ENCODE measurements at places on chromosomes 1 and 21.
A peak's percentile ranks its signal among the peaks of the same experiment; 100 is the strongest.

DNA sequence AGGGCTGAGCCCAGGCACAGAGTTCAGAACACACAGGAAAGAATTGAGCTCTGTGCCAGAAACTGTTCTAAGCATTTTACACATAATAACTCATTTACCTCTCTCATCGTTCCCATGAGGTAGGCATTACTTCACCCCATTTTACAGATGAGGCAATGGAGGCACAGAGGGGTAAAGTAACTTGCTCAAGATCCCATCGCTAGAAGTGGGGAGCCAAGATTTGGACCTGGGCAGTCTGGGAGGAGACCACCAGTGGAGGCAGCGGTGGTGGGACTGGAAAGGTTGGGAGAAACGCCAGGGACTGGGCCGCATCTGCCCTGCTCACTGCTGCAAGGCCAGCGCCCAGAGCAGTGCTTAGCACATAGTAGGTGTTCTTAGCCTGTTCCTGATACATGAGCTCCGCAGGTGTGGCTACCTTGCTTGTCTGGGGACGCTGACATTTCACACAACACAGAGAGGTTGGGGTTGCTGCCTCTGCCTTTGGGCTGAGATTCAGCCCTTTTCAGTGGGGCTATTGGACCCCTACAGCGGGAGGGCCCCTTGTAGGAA, 27.8 kb upstream of the EPS8L3 start:
- no peak for DNase-seq

DNA sequence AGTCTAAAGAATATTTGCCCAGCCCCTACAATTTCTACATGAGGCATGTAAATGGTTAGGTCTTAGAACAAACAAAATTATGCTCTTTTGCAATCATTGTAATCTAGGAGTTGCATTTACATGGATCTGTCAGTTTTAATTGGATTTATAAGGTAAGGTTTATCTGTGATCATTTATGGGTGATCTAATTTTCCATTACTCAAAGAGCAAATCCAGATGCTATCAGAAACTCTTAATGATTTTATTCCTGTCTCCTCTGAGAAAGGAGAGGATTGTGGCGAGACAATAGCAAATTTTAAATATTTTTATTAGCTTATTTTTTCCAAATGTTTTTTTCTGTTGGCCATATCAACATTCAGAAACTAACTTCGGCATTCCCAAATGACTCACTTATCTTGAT, 14.2 kb upstream of the NEGR1 start:
- DNase-seq, result no peak

- DNase-seq, result no peak
Measured at GRCh38 chr1:48939042-48939441, 162.4 kb upstream of the BEND5 start.

GRCh38 chr1:183588827-183589226, 1.4 kb downstream of the NCF2 start:
- peak; percentile 30 for DNase-seq

GRCh38 chr21:33951276-33952178, 35.9 kb upstream of the ATP5PO start:
- no peak for DNase-seq

DNA sequence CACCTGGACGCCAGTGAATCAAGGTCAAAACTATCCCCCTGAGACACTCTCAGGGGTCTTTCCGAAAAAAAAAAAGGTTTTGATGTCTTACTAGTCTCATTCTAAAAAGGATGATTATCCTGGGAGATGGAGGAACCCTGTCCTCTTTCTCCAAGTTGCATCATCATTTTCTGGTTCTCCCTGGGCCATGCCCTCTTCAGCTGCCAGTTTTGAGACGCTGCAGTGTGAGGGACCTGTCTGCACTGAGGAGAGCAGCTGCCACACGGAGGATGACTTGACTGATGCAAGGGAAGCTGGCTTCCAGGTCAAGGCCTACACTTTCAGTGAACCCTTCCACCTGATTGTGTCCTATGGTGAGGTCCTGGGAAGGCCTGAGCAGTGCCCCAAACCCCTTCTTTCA, 3.5 kb downstream of the FCRLA start:
- DNase-seq, result no peak

GRCh38 chr1:243422362-243422761, 166.5 kb downstream of the SDCCAG8 start:
- DNase-seq, result no peak

DNA sequence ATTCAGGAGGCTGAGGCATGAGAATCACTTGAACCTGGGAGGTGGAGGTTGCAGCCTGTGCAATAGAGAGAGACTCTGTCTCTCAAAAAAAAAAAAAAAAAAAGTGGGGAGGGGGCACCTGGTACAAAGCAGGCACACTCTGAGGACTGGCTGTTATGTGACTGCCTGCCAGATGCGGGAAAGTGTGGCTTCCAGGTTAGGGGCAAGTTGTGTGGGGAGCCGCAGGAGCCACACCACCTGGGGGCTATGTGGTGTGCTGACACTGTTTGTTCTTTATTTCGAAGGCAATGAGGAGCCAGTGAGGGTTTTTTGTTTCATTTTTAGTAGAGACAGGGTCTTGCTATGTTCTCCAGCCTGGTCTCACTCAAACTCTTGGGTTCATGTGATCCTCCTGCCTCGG, 5.7 kb downstream of the THEMIS2 start:
- DNase-seq, result no peak

DNA sequence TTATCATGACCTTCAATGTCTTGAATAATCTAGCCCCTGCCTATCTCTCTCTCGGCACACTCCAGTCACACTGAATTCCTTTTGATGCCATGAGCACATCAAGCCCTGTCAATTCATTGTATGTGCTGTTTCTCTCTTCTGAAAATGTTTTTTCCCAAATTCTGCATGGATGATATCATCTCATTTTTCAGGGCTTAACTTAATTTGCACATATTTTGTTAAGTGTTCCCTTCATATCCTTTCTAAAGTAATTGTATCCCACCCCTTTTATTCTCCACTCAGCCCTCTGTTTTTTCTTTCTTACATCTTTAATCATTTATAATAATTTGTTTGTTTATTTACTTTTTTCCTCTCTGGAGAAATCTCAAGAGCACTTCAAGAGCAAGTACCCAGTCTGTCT, 149.9 kb downstream of the ZNF326 start:
- DNase-seq, result no peak

GRCh38 chr21:29230551-29231261, 68.0 kb upstream of the BACH1 start:
- DNase-seq, result no peak

- DNase-seq, result no peak
Measured at GRCh38 chr1:199646761-199647160, 380.7 kb upstream of the NR5A2 start.

DNA sequence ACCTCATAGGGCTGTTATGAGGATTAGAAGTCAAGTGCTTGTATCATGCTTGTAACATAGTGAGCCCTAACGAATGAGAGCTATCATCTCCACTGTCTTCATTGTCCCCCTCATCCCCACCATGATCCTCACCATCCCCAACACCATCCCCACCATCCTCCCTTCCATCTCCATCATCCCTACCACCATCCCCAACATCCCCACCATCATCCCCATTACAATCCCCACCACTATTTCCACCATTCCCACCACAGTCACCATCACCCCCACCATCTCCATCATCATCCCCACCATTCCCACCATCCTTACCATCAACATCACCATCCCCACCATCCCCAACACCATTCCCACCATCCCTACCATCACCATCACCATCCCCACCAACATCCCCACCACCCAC, 39.1 kb upstream of the PADI1 start:
- DNase-seq, result no peak

- DNase-seq, result peak; percentile 83
Measured at GRCh38 chr1:20361805-20362381, 71.2 kb downstream of the VWA5B1 start.

DNA sequence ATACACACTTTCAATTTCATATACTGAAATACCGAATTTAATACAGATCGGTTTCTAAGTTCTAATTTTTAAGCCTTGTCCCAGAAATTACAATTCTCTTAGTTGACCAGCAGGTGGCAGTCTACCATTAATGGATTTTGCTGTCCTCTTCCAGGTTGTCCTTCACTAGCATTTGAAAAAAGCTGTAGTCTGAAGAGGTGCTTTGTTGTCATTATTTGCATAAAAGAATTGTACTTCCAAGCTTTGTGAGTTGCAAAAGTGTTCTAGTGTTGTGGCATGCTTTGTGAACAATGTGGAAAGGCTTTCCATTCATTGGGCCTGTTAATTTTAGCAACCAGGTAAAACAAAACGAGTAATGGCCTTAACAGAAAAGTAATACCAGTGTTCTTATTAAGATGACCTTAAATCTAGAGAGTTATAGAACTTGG, 193.6 kb downstream of the RPS6KC1 start:
- DNase-seq, result peak; percentile 49

DNA sequence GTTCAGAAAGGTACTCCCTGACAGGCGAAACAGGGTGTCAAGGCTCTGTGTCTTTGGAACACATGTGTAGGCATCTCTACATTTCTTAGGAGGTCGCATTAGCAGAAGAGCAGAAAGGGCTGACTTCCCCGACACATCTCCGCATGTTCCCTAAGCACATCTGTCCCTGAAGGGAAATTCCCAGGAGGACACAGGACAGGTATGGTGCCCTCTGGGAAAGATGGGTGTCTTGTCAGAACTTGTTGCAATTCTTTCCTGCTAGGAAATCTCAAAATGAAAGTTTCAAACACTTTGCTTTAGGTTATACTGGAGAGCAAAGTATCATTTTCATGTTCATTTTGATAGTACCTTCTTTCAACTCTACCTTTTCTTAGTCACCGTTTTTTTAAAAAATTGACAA, 2.0 kb downstream of the DSCAM start:
- DNase-seq, result no peak

DNA sequence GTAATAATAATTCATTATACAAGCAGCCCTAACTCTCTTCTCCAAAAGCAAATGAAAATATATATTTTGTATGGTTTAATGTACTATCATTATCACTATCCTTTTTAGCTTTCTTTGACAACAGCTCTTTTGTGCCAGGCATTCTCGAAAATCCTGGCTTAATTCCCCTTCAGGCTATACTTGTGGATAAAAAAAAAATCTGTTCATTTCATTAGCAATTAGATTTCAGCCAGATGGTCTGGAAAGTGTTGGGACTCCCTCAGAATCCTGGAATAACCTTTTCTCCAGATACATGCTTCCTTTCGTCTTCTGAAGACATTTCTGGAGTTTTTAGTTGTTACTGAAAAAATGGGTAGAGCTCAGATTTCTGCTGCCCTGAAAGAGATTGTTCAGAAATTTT, 83.4 kb upstream of the PLPPR4 start:
- DNase-seq, result no peak

DNA sequence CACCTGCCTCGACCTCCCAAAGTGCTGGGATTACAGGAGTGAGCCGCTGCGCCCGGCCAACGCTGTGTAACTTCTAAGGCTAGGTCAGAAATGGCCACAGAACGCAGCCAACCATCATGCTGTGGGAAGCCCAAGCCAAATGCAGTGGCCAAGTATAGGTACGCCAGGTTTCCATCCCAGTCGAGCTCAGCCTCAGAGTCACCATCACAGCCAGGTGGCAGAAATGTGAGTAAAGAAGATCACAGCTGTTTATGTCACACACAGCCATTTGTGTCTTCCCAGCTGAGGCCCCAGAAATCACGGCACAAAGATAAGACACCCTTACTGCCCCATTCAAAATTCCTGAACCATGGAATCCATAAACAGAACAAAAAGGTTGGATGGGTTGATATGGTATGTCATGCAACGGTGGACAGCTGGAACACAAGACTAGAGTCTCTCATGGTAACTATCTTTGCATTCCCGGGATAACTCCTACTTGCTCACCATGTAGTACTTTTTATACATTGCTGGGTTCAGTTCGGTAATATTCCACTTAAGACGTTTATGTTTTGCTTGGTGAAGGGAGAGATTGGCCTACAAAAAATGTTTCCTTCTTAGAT, 84.3 kb downstream of the SLC45A1 start:
- no peak for DNase-seq

DNA sequence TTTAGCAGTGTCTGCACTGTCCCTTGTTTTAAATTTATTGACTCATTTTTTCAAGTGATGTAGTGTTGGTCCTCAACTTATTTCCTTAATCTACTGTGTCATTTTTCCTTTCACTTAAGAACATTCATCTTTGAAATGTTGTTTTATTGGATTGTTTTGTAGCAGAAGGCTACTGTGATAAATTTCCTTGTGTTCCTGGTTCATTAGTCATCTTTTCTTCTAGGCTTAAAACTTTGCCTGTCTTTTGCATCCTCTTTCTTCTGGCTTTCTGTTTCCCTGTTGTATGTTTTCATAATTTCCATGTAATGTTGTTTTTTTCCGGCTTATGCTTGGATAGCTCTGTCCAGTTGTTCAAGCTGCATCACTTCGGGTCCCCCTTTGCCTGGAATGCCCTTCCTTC, 61.9 kb downstream of the UBE2T start:
- DNase-seq, result no peak

- DNase-seq, result no peak
Measured at GRCh38 chr1:37839676-37840075, 19.7 kb downstream of the MTF1 start.

DNA sequence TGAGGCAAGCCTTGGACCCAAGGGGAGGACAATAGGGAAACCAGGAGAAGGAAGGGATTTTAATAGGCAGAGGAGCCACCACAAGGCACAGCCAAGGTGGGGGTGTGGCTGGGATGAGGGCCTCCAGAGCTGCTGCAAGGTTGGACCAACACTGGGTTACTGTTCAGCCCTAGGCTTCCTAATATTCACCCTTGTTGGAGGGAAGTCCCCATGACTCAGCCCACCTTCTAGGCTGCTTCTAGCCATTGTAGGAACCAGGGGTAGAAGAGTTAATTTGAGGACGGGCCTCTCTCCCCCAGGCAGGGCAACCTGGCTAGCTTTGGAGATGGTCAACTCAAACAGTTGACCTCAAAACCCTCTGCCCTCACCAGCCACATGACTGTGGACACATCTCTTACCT, 59.5 kb downstream of the KCNN3 start:
- DNase-seq, result no peak

DNA sequence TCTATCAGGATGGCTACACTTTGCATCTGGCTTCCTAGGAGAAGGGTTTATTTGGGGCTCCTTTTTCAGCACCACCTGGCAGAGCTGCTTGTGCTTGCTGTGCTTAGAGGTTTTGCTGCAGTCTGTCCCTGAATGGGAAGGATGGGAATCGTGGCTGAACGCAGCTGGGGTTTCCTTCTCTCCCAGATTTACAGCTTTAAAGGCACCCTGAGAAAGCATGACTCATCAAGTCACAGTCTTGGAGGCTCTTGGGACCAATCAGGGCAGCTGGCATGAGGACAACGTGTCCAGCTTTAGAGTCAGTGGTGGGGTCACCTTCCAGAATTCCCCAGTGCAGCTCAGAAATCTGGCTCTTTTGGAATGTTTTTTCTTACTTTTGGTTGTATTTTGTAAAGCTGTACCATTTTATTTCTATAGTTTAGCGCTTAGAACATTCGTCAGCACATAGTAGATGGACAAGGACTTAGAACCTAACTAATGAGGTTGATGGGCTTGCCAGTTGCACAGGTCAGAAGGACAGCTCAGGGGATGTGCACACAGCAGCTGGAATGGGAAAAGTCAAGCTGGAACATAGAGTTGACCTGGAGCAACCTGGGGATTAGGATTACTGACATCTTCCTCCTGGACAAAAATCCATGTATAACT, 222.6 kb downstream of the PRDM2 start:
- DNase-seq, result no peak

All from midbrain (tissue), 1 donor.